Activated T-helper 17 cell treated with anti-CD3 and anti-CD28 coated beads, Interleukin-2, amount 50 U/mL, for 72 hours (primary cell): ENCODE measurements at places on chromosomes 1 and 21. TPM values are rescaled to one million over a fixed set of nuclear protein-coding genes. Genes with fewer than 3 reads are reported as not detected.
A peak's percentile ranks its signal among the peaks of the same experiment; 100 is the strongest.

GRCh38 chr1:2109581-2110021 lies 59.4 kb downstream of the PRKCZ start:
- ATAC-seq: no peak

- no peak for ATAC-seq
Measured at GRCh38 chr1:6985549-6986276, 200.5 kb downstream of the CAMTA1 start.

The AQP10 gene
- total RNA-seq: not detected

The MCM3AP gene
- 118 TPM for total RNA-seq

- no peak for ATAC-seq
Measured at GRCh38 chr1:232435729-232436128, 194.2 kb downstream of the SIPA1L2 start.

The C1orf87 gene
- total RNA-seq: not detected

GRCh38 chr1:85576642-85577418 lies 3.7 kb upstream of the CCN1 start:
- ATAC-seq: peak; percentile 47

The RUNX3 gene
- total RNA-seq: 145 TPM

The KCNE2 gene
- total RNA-seq: not detected

The OR2T6 gene
- total RNA-seq: not detected

The BPNT1 gene
- total RNA-seq: 30.9 TPM

- ATAC-seq: no peak
Measured at GRCh38 chr1:211145944-211146343, 12.0 kb upstream of the KCNH1 start.

DNA sequence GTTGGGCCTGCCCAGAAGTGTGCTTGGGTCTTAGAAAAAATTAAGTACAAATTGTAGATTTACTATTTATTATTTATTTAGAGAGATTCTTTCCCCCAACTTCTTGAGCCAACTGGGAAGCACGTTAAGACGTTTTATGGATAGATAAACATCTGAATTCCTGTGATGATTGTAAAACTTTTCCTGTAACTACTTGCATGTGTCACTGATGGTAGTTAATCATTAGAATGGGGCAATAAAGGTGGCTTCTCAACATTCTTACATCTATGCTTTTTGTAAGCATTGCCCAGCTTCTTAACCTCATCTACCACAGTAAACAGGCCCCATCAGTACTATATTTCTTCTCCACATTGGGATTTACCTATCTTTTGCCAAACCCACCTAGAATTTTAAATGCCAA lies 559.8 kb downstream of the LMO4 start:
- ATAC-seq: no peak

DNA sequence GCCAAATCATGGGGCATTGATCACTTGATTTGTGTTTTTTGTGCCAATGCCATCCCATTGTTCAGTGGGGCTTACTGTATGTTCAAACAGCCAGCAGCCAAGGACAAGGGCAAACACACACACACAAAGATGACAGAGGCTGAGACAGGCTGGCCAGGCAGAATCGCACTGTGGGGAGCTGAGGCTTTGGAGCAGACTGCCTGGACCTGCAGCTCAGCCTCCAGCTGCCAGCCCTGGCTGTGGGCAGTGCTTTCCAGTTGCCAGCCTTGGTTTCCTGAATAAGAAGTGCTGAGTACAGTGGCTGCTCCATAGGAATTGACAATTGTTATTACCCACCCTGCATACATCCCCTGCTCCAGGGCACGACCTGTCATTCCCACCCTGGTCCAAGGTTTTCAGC lies 16.9 kb upstream of the PCP4 start:
- ATAC-seq: no peak

The ETV3 gene
- total RNA-seq: 39.4 TPM

DNA sequence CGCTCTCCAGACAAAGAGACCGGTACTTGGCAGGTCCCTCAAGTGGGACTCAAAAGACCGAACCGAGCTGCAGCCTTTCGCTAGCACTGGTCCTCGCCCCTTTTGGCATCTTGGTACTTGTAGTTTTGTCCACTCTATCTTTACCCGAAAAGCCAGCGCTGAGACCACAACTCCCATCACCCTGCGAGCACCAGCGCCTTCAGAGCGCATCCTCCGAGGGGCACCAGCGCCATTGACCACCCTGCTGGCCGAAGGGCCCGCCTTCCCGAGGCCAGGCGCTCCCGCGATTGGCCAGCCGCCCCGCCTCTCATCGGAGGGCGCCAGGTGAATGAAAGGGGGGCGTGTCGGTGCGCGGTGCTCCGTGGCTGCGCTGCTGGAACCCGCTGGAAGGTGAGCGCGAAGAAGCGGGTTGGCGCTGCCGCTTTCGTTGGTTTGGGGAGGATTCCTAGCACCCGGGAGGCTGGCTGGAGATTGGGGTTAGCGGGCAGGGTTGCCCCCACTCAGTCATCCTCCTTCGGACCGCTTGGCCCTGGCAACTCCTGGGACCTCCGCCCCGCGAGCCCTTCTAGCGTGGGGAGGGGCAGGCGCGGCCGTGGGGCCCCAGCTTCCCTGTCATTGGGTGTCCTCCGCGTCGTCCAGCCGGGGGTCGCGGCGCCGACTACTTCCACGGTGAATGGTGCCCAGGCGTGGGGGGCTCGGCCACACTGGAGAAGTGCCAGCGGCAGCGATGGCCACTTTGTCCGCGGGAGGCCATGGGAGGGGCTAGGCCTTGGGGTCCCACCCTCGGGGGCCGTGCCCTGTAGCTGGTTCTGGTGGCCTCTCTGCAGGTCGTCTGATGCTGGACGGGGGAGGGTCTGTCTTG lies at the start of gene ZBTB8B:
Gene ZBTB8B, plus strand, starts transcription at position 357 of the 862 bp plus-strand sequence. CDS start 5,553 bp downstream, outside the sequence.
- ATAC-seq: peak; percentile 39

- ATAC-seq: no peak
Measured at GRCh38 chr1:73452522-73452921, 745.5 kb downstream of the LRRIQ3 start.

GRCh38 chr1:76336931-76337371 lies 262.4 kb downstream of the ST6GALNAC3 start:
- no peak for ATAC-seq

DNA sequence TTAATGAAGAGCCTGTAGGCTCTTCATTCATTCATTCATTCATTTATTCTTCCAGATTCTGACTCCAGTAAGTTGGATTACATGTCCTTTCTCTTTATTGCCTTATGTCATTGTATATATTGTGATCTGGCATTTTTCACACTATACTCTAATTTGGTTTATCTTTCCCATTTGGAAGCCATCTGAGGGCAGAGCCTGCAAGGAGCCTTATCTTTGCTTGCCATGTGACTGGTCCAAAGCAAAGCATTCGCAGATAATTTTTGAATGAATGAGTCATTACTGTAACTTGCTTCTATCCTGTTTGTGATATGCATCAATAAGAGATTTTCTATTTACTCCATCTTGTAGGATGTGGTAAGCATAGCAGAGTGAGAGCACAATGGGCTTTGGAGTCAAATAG lies 108.4 kb upstream of the DAB1 start:
- ATAC-seq: no peak

- ATAC-seq: no peak
Measured at GRCh38 chr1:174580801-174581200, 133.0 kb downstream of the GPR52 start.

DNA sequence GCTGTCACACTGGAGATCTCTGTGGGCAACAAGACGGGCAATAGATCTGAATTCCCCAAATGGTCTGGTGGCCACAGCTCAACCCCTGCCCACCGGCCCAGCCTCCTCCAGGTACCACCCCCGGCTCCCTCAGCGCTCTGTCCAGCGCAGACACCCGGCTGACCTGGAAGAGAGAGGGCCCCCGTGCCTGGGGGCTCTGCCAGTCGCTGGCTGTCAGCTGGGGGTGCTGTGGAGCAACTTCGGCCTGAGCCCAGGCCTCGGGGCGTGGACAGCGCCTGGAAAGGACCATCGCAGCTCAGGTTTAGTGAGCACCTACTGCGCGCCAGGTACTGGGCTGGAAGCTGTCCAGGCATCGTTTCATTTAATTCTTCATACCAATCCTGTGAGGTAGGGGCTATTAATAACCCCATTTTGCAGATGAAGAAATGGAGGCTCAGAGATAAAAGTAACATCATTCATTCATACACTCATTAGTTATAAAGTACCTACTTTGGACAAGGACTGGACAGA lies 51.0 kb downstream of the AHDC1 start:
- ATAC-seq: no peak

DNA sequence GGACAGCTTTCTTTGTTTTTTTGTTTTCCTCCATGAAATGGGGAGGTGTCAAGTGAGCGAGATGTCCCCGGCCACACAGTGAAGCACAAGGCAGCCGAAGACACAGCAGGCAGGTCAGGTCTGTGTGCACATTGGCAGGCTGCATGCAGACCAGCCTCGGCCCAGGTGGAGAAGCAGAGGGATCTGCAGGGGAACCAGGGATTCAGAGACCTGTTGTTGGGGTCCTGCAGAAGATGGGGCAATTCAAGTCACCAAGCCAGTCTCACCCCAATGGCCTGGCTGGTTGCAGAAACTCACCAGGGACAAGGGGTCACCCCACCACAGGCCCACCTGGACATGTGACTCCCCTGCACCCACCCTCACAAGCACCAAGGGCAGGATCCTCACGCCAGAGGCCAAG lies 4.0 kb upstream of the ABCG1 start:
- ATAC-seq: no peak

DNA sequence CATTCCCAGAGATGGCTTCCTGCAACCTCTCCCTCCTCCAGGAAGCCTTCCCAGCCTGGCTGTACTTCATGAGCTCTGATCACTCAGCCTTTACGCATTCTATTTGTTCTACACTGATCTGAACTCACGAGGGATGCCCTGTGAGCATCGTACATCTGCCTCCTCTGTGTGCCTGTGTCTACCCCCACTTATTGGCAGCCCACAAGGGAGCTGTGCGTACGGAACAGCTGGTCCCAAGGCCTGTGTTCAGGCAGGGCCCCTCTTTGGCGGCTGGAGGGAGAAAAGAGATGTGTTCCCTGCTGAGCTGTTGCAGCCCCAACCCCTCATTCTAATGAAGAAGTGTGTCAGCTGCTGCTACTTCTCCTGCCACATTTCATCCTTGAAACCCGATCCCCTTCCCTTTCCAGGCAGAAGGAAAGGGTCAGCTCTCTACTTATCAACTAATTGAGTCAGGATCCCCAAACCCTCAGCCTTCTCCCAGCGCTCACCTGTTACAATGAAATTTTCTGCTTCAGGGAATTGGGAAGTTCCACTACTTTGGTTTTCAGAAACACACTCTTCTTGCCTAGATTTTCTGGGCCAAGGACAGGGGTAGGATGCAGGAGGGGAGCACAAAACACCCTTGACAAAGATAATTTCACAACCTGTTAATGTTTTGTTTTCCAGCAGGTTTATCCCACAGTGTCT lies 3.2 kb downstream of the INKA2 start:
- no peak for ATAC-seq
